GM12864 (cell line): ENCODE measurements at places on chromosomes 11 and 22.

GRCh38 chr11:71307811-71308645 lies 55.7 kb upstream of the SHANK2 start:
- DNase-seq = no peak

DNA sequence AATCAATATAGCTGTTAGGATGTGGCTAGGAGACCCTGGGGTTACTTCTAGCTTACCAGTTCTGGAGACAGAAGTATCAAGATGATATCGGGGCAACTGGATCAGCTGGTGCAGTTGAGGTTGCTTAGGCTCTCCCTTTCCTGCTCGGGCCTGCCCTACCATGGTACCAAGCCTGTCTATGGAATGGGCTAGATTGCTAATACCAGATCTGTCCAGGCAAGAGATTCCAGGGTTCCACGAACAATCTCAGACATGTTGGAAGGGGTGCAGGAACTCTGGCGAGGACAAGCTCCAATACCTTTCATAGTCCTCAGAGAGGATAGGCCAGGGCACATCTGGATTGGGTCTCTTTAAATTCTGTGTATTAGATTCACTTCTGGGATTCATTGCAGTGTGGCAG lies 53.8 kb downstream of the ADM start:
- no peak for DNase-seq

GRCh38 chr11:77636731-77637344 lies 756 bp downstream of the CLNS1A start:
- no peak for DNase-seq

DNA sequence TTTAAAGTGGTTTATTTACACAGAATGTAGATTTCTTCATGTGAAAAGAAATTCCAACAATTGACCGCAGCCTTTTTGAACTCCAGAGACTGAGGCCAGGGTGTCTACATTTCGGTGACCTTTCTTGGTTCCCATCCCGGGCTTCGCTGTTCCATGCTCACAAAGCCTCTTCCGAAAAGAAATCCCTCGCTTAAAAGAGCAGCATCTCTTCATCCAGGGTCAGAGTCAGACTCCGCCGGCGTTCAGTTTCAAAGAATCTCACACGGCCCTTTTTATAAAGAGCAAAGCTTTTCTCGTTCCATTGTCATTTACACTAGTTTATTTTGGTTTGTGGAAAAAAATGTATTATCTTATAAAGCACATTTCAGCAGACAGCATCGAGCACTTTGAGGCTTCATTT lies 530.6 kb upstream of the B3GAT1 start:
- no peak for DNase-seq

DNA sequence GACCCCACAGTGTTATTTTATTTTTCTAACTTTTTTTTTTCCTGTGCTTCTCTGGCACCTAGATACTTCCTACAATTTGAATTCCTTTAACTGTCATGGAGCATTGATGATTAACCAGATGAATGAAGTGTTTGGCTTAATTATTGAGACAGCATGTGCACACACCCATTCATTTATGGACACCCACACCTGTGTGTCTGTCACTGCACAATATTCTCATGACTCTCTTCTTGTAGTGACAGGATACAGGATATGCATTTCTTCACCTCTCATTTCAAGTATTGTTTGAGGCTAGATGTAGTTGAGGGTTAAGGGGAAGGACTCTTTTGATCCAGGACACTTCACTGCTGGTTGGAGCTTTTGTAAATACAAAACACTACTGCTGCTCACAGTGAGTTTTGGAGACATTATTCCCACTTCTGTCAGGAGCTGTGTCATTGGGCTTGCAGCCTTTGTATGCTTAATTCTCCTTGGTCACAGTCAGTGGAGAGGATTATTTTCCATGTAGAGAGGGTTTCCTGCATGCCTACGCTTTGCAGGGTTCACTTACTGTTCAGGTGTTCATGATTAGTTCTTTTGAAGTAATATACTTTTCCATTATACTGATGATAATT lies 33.5 kb downstream of the SPECC1L start:
- DNase-seq = no peak

GRCh38 chr11:45145379-45146071 lies 914 bp upstream of the PRDM11 start:
- DNase-seq = no peak

GRCh38 chr11:60941371-60942119 lies 10.4 kb downstream of the SLC15A3 start:
- no peak for DNase-seq

GRCh38 chr11:78822931-78823423 lies 248.3 kb upstream of the NARS2 start:
- no peak for DNase-seq

DNA sequence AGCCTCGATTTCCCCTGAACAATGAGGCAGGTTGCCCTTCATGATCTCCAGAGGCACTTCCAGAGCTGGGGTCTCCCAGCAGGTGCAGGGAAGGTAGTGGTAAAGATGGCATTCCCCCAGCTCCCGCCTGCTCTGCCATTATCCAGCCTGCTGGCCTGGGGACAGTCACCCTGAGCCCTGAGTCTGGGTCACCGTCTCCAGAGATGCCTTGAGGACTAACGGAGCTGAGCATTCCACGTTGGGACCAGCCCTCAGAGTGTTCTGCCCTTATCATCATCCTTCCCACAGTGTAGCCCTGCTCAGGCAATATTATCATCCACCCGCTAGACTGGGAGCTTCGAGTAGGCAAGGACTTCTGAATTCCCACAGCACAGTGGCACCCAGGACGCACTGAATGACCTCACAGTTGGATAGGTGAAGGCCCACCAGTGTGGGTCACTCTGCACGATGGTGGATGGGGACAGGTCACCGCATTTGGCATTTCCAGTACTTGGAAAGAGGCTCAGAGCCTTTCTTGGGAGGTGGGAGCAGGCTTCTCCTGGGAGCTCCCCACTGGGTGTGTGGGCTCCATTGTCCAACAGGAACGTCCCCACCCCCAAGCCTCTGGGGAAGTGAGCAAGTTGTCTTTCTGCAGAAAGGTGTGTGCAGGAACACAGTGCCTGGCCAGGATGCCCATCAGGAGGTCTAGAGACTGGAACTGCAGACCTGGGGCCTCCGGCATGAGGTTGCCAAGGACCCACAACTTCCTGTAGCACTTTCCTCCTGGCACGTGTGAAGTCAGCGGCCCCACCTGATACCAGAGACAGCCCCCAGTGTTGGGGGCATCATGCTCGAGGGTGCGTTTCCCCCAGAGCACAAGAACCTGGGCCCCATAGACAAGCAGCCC lies 51.4 kb upstream of the WNT7B start:
- no peak for DNase-seq

- no peak for DNase-seq
Measured at GRCh38 chr22:48520884-48521588, 1306.6 kb downstream of the BRD1 start.

DNA sequence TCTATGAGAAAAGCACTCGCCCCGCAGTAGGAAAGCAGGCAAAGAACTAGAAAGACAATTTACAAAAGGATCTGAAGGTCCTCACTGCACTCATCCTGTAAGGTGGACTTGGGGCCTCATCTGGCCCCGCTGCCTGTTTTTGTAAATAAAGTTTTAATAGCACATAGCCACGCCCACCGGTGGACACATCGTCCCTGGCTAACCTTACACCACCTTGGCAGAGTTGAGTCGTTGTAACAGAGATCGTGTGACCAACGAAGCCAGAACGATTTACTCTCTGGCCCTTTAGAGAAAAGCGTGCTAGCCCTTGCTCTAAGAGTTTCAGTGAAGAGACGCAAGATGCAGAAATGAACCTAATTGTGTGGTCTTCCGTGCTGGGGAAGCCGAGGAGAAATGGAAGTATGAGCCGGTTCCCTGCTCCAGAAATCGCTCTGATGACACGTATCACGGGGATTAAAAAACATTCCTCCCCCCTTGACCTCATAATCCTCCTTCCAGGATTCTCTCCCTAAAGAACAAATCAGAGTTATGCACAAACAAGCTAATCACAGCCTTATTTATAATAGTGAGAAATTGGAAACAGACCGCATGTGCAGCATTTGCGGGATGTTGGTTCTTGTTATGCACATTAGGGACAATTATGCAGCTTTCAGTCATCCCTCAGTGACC lies 80.1 kb downstream of the CDKN1C start:
- DNase-seq = no peak

GRCh38 chr22:22213231-22213630 lies 31.4 kb upstream of the VPREB1 start:
- no peak for DNase-seq

DNA sequence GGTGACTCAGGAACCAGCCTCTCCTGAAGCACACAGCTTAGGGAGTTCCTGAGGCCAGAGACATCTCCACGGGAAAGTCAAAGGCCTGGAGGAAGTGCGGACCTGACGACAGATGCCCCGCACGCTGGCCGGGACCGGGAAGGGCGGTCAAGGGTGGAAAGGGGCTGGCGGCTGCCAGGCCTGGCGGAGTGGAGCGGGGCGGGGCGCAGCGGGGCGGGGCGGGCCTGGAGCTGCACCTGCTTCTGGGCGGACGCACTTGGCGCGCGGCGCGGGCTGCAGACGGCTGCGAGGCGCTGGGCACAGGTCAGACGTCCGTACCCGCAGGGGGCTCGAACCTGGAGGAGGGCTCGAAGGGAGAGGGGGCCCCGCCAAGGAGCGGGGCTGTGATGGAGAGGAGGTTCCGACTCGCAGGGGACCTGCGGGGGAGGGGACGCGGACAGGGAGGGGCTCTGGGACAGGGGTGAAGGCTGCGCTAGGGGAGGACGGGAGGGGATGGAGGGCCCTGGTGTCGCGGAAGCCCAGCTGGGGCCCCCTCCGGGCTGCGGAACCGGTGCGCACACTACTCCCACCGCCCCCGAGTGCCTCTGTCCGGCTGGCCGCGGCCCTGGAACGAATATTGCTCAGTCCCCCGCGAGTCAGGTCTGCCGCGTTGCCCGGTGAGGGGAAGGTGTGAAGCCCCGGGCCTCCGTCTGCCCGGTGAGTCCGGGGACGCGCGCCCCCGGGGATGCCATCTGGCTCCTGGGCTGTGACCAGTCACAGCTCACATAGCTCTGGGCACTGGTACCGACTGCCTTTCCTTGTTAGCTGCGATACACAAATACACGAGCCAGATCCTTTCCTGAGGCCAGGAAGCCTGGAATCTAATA lies at the start of gene TMEM45B:
Gene TMEM45B, plus strand, starts transcription at position 253 of the 866 bp plus-strand sequence. CDS start 36,635 bp downstream, outside the sequence.
- no peak for DNase-seq

DNA sequence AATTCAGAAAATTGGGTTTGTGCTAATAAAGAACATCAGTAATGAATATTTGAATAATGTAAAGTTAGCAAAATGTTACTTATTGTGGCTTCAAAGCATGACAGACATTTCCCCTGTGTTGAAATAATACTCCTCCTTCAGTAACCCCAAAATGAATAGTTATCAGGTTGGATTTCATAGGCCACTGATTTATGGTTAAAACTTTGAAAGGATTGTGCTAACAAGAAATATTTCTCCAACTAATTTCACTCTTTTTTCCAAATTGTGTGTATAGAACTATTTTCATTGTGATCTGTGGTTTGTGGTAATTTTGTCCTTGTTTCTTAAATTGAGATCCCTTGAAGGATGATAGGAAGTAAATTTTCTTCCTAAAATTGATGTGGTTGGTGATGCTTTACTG lies 7.9 kb downstream of the DDX10 start:
- DNase-seq = no peak

DNA sequence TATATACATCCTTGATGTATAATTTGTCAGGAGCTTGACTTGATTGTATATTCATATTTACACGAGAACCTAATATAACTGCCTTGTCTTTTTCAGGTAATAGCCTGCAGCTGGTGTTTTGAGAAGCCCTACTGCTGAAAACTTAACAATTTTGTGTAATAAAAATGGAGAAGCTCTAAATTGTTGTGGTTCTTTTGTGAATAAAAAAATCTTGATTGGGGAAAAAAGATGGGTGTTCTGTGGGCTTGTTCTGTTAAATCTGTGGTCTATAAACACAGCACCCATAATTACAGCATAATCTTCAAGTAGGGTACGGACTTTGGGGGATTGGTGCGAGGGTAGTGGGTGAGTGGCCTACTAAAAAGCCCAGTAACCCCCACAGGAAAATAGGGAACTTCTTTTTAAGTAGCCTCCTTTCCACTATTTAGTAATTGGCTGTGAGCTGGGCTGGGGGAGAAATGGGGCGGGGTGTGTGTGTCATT lies 7.5 kb downstream of the MALAT1 start:
- no peak for DNase-seq

GRCh38 chr11:109680127-109680526 lies 258.1 kb downstream of the C11orf87 start:
- no peak for DNase-seq

DNA sequence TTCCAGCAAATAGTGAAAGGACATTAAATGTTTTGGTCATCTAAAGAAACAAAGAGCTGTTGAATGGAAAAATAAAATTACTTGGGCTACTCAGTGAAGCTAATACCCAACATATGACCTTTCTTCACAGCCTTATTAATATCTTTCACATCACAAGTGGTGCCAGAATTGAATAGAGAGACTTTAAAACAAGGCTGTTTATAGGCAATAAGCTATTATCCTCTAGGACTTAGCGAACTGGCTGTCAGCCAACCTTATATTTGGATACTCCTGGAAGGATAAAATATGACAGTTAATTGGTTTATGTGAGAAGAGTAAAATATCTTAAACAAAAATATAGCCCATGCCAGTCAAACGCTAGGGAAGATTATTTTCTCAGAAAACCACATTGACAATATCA lies 225.5 kb upstream of the BLID start:
- no peak for DNase-seq

DNA sequence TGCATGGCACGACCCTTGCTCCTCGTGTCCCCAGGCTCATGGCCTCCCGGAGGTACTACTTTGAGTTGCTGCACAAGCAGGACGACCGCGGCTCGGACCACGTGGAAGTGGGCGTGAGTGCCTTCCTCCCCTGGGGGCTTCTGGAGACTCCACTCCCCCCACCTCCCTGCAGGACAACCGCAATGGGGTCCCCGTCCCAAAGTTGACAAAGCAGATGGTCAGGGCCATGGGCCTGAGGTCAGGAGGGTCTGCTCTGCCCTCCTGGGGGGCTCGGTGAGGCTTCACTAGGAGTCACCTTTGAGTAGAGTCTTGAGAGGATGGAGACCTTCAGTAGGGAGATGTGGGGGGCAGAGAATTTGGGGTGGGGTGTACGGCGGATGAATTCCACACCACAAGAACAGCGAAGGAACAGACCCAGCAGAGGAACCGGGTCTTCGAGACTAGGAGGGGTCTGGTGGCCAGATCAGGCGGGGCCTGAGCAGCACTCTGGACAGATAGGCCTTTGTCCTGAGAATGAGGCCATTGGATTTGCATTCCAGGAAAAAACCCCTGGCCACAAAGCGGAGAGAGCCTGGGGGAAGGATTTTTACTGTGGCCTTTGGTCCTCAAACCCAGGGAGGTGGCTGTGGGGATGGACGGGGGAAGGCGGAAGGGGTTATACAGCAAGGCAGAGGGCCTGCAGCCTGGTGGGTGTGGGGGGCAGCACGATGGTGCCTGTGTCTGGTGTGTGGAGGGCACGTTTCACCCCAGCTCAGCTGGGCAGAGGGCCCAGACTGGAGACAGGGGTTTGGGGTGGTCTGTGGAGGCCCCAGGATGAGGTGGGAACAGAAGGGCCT lies 4.6 kb downstream of the B4GALNT4 start:
- DNase-seq = no peak
